ENCODE measurements at places on chromosomes 12 and 14.

GRCh38 chr12:109144224-109144623, 27.8 kb downstream of the ACACB start:
- no peak for DNase-seq

DNA sequence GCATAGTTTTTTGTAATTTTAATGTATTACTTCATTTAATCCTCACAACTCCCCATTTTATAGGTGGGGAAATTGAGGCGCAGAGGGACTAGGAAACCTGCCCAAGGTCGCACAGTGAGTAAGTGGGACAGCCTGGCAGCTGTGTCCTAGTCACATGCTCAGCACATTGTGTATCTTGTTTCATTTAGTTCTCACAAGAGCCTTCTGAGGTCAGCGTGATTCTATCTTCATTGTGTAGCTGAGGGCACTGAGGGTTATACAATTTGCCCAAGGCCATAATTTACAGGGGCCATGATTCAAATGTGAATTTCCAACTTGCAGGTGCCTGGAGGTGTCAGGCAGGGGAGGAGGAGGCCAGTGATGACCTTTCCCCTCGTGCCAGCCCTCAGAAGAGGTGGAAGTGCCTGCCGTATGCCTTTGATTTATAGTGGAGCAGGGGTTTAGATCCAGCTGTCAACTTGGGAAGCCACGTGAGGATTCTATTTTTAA, 30.3 kb upstream of the SMOC1 start:
- DNase-seq = no peak

GRCh38 chr14:28083389-28083788, 683.2 kb upstream of the FOXG1 start:
- no peak for DNase-seq

- DNase-seq = no peak
These were observed 13.0 kb upstream of the LRRC23 start for GRCh38 chr12:6891646-6892001.

DNA sequence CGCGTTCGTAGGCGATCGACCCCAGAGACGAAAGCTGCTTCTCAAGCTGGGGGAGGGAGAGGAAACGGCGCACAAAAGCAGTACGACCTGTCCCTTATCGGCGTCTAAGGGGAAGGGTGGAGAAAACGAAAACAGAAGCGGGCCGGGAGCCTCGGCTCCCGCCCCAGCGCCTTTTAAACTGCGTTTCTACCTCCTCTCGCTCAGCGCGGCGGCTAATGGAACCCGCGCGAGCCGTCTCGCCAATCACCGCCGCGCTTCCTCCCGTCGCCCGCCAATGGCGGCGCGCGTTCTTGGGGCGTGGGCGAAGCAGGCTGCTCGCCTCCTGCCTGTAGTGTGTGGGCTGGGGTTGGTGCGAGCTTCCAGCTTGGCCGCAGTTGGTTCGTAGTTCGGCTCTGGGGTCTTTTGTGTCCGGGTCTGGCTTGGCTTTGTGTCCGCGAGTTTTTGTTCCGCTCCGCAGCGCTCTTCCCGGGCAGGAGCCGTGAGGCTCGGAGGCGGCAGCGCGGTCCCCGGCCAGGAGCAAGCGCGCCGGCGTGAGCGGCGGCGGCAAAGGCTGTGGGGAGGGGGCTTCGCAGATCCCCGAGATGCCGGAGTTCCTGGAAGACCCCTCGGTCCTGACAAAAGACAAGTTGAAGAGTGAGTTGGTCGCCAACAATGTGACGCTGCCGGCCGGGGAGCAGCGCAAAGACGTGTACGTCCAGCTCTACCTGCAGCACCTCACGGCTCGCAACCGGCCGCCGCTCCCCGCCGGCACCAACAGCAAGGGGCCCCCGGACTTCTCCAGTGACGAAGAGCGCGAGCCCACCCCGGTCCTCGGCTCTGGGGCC, at the start of gene TMPO:
Gene TMPO, plus strand, starts transcription at position 304 of the 824 bp plus-strand sequence. Its CDS starts 278 bp downstream, at position 582.
- peak; percentile 77 for DNase-seq

DNA sequence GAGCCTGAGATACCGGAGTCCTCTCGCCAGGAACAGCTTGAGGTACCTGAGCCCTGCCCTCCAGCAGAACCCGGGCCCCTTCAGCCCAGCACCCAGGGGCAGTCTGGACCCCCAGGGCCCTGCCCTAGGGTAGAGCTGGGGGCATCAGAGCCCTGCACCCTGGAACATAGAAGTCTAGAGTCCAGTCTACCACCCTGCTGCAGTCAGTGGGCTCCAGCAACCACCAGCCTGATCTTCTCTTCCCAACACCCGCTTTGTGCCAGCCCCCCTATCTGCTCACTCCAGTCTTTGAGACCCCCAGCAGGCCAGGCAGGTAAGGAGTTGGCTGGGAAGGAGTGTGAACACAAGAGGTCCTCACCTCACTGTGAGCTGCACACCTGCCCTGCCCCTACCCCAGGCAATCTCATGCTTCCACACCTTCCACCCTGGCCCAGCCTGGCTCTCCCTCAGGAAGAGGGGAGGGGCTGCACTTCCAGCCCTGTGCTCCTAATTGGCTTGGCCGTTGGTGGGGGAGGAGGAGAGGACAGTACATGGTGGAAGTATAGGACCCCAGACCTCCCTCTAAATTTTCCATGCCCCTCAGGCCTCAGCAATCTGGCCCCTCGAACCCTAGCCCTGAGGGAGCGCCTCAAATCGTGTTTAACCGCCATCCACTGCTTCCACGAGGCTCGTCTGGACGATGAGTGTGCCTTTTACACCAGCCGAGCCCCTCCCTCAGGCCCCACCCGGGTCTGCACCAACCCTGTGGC, 6.2 kb downstream of the C1QL4 start:
- DNase-seq = no peak

GRCh38 chr12:41190338-41190737, 2.2 kb downstream of the PDZRN4 start:
- no peak for DNase-seq

- DNase-seq = no peak
These were observed 11.2 kb upstream of the PNMA1 start for GRCh38 chr14:73725116-73726024.

DNA sequence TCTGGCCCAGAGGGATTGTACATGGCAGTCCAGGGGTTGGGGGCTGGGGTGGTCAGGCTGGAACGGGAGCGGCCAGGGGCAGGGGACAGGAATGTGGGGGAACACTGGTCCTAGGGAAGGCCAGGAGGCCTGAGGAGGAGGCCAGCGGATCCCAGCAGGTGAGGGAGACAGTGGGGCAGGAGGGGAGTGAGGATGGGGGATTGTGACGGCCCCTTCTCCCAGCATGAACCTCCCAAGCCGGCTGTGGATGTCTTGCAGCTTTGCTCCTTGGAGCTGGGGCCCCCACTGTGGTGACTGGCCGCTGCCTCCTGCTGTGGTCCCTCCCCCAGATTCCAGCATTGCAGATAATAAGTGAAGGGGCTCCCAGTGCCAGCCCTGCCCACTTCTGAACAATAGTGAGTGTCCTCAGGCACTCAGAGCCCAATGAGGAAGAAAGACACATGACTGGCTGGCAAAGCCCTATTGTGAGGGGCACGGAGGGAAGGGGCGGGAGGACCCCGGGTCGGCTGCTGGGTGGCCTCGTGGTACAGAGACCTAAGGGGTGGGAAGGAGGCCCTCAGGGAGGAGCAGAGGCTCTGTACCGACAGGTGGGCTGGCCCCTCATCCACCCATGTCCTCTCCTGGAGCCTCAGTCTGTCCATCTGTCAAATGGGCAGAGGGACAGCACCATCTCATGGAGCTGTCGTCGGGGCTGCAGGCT, 215.0 kb downstream of the KIF26A start:
- no peak for DNase-seq

- no peak for DNase-seq
These were observed 2.1 kb upstream of the SLC2A13 start for GRCh38 chr12:40107803-40108620.

GRCh38 chr14:89165189-89166181, 251.5 kb downstream of the FOXN3 start:
- no peak for DNase-seq

- no peak for DNase-seq
These were observed 47.6 kb downstream of the TAOK3 start for GRCh38 chr12:118325081-118325480.

GRCh38 chr14:102140027-102140749, 491 bp downstream of the WDR20 start:
- no peak for DNase-seq

GRCh38 chr12:52204095-52204930, 12.5 kb upstream of the KRT80 start:
- DNase-seq = no peak

GRCh38 chr14:69986336-69986735, 107.1 kb downstream of the SMOC1 start:
- DNase-seq = no peak

DNA sequence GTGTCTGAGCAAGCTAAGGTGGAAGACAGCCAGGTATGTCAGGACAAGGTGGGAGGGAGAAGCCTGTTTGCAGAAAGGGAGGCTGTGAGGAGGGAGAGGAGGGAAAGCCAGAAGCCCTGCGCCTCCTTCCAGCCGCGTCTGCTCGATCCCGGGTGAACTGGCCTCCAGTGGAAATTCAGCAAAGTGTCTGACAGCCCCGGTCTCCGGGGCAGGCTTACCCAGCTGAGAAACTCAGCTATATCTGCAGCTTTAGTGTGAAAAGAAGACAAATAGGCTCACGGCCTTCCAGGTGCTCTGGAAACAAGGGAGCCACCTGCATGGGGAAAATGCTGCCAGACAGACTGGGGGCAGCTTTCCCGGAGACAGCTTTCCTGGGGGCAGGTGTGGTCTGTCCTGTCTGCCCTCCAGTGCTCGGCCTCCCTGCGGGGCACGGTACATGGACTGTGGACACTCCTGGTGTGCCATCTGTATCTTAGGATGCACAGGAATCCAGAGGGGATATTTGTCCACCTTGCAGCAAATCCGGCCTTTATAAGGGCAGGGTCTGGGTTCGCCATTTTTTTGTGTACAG, 6.3 kb downstream of the RFLNA start:
- no peak for DNase-seq

- no peak for DNase-seq
These were observed 240.3 kb downstream of the EMP1 start for GRCh38 chr12:13436696-13437391.

DNA sequence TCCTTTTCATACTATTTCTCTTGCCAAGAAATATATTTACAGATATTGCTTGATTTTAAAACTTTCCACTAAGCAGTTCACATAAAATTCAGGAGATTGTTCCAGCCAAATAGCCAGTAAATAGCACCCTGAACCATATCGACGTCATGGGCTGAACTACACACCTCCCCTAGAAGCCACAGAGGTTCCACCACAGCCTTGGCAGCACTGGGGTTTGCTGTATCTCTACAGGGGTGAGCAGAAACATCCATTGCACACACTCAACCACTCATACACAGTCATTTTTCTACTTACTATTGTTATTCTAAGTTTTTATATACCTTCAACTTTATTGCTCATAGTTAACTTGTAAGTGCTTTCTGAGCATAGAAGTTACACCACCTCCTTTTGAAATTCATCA, 8.1 kb upstream of the EIF2S3B start:
- no peak for DNase-seq

DNA sequence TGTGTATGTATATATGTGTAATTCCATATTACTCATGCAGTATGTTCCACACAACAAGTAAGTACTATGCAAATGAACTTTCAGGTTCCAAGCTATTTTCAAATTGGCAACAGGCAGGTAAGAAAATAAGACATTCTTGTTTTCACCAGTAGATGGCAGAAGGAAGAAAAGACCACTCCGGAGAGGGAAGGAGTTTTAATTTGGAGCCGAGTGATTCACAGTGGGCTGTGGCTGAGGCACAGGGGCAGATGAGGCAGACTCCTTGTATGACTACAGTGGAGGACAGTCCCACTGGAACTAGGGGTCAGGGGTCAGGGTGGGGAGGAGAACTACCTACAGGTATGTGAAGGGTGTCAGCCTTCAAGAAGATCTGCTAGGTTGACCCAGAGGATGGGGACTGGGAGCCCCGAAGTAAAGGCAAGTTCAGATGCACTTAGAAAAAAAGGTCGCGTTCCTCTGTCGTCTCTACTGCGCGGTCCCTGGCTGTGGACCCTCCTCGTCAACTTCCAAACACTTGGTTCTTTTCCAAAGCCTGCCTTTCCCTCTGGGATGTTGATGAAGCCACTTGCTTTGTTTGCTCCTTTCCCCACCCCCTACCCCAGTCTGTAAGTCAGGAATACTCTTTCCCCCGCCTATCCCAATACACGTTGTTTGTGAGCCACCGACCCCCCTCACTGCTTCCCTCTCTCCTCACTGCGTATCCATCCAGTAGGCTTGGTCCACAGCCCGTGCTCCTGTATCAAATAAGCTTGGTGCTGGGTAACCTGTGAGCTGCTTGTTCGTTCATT, 24.1 kb downstream of the DDX47 start:
- peak; percentile 3 for DNase-seq

DNA sequence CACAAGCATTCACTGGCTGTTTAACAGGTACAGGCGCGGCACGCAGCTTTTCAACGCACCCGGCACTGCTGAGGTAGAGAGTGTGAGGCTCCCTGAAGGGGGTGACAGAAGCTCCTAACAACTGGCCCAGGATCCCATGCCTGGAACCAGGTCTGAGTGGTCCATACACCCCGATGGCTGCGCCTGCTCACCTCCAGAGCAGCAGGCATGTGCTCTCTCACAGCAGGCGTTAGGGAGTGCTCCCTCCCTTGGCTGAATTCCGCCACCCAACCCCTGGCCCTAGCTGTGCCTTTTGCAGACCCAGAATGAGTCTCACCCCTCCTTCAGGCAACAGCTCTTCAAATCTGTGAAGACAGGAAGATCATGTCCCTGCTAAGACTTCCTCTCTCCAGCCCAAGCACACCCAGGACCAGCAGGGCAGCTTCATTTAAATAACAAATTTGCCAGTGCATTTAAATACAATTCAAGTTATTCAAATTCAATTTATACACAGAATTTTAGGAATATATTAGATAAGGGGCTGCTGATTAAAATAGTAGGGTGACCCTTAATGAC, 86.0 kb downstream of the SETD3 start:
- DNase-seq = no peak

DNA sequence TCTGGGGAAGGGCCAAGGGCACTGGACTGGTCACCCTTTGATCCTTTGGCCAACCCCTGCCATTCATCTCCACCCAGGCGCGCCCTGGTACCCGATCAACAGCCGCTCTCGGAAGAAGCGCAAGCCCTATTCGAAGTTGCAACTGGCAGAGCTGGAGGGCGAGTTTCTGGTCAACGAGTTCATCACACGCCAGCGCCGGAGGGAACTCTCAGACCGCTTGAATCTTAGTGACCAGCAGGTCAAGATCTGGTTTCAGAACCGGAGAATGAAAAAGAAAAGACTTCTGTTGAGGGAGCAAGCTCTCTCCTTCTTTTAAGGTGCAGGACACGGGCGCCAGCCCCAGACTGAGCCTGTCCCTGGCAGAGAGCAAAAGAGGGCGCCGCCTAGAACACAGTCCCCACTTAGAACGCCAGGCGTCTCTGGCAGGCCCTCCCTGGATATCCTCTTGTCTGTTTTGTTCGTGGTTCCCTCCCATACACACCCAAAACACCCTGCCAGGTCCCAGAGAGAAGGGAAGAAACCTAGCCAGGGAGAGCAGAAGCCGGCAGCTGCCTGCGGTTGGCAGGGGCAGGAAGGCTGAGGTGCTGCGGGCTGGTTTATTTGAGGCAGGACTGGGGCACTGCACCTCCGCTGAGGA, 1.7 kb downstream of the HOXC12 start:
- no peak for DNase-seq

Data from NCI-H187 treated with DMSO at 0.1 percent for 48 hours (cell line).